ENCODE measurements at places on chromosomes 12 and 14. TPM values are rescaled to one million over a fixed set of nuclear protein-coding genes. Genes with fewer than 3 reads are reported as not detected.

The CCNK gene
- total RNA-seq = 64.8 TPM

GRCh38 chr14:43172899-43173548, 1334.1 kb downstream of the FSCB start:
- DNase-seq = no peak

DNA sequence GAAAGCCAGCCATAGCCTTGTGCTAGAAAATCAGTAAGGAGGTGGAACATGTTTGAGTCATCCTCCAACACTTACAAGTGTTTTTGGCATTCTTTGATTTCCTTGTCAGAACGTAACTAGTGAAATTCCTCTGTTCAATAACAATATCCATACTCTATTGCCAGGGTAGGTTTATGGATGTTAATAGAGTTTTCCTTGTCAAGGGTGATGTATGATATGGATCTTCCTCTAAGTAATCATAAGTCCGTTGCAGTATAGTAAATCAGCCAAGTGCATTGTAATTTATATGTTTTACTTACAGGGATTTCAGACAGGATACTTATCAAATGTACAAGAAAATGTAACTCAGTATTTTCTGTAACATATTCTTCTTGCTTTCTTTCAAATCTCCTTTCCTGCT, 19.4 kb downstream of the NAV3 start:
- DNase-seq = no peak

- DNase-seq = no peak
Observed at GRCh38 chr14:81535396-81536164, 1.9 kb upstream of the SEL1L start.

DNA sequence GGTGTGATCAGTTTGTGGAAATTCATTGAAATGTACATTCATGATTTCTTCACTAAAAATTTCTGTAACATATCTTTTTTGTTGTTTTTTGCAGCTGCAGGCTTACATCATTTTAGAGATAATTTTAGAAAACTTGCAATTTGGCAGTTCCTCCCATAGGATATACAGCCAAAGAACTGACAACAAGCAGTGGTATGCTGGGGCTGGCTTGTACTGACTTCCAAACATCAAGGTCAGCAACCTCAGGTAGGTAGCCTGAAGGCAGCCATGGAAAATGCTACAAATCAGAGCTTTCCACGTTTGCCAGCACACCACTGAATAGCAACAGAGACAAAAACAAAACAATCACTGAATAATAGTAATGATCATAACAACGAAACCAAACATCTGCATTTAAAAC, 21.2 kb downstream of the TRIM9 start:
- DNase-seq = no peak

DNA sequence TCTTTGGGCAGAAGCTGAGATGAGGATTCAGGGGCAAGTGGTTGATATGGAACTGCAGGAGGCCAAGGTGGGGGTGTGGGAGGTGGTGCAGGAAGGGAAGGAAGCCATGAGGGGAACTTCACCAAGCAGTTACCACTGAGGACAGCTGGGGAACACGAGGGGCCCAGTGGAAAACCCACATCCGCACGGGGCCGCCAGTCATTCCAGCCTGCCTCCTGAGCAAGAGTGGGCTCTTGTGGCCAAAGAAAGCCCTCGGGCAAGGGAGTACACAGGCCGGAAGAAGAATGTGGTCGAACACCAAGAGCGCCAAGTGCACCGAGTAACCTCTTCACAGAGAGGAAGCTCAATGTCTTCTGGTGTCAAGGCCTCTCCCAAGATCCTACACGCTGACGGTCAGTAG, 252.2 kb upstream of the FOXN3 start:
- no peak for DNase-seq

DNA sequence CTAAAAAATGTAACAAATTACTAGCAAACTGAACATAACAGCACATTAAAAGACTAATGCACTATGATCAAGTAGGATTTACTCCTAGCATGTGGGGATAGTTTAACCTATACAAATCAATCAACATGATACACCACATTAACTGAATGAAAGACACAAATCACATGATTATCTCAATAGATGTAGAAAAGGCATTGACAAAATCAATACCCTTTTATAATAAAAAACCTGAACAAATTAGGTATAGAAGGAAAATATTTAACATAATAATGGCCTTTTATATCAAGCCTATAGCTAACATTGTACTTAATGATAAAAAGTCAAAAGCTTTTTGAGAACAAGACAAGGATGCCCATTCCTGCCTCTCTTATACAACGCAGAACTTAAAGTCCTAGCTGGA, 540.0 kb downstream of the RERGL start:
- no peak for DNase-seq

DNA sequence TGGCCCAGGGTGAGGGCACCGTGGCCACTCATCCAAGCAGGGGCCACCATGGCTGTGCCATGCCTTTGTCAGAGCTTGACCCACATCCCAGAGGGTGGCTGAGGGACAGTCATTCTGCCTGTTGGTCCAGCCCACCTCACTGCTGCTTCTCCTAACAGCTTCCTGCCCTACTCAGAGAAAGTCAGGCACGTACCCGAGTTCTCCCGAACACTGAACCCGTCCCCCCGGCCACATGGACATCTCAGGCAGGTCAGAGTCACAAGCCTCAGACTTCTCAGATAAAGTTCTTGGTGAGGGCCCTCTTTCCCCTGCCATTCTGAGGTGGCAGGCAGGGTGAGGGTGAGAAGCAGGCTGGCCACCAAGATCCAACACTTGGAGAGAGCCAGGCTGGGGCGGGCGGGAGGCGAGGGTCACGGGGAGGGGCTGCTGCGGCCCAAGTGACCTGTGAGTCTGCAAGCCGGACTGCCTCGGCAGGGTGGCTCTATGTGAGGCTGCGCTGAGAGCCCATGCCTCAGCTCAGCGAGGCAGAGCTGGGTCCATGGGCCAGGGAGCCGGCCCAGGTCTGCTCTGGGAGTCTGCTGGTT, 317.8 kb downstream of the TMEM121 start:
- no peak for DNase-seq
